GM13976 (cell line): ENCODE measurements at places on chromosomes 4 and X.
A peak's percentile ranks its signal among the peaks of the same experiment; 100 is the strongest.

GRCh38 chr4:8600686-8601085, 8.1 kb downstream of the CPZ start:
- DNase-seq, result no peak

DNA sequence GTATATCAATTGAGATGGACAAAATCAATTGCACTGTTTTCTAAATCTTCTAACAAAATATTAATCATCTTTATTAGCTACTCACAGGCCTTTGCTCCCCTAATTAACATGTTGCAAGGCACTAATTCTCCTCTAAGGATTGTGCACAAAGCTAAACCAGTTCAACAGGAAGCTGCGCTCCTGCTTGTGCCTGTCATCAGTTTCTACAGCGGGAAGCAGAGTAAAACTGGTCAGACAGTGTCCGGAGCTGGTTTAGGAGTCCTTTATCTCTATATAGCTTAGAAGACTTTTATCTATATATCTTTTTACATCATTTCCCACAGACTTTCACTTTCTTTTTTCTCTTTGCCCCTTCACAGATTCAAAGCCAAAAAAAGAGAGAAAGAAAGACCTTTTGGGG, 79.1 kb downstream of the ELOVL6 start:
- peak; percentile 42 for DNase-seq

DNA sequence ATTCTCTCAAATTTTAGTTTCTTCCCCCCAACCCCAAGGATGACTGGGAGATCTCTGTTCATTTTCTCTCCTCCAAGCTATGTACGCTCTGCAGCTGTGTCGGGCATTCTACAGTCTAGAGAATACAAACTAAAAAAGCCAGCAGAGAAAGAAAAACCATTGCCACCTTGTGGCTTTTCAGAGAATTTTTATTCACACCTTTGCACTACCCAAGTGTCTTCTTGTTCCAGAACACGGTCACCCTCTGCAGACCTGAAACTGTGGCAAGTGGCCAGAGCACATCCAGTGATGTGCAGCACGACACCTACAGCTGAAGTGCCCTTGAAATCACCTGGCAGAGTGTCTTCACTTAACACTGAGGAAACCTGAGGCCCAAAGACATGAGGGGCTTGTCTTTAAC, 68.6 kb downstream of the CHST7 start:
- no peak for DNase-seq

DNA sequence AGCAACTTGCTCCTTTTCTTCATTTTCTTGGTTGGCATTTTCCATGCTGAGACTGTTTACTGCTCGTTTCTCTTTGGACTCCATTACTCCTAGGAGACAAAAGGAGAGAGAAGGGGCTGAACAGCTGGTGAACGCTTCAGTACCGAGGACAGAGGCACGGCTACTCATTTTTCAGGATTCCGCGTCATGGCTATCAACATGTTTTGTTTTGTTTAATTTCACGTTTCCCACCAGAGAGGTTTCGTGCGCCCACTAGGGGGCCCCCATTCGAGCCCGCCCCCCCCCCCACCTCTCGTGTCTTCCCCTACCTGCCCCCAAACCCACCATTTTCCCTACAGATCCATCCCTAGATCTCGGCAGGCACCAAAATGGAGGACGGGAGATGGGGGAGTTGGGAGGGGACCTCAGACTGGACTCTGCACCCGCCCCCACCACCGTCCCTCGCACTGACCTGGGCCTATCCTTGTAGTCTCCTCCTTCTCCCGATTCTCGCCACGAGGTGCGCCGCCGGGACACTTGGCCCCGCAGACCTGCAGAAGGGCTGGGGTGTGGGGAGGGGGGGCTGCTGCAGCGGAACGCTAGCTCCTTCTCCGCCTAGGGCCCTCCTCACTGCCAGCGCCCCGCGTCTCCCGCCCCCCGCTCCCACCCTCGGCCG, 653 bp downstream of the BEX1 start:
- no peak for DNase-seq

DNA sequence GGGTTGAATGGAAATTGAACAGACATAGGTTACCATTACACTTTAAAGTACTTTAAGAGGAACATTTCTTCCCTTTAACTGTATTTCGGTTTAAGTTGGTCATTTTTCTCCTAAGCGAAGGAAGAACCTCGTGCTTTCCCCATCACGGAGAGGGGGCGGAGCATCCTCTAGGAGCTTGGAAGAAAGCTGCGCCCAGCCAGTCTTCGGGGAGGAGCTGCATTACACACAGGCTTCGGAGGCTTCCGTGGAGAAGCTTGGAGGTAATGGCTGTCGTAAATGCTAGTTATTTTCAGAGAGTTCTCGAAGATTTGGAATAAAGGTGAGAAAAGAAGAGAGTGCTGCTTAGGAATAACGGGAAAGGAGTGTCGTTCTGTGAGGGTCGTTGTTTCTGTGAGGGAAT, at the start of gene PWWP3B:
TSS of gene PWWP3B (plus strand) at position 199 of the 400 bp plus-strand sequence. CDS start 37,128 bp downstream, outside the sequence.
- DNase-seq, result no peak

DNA sequence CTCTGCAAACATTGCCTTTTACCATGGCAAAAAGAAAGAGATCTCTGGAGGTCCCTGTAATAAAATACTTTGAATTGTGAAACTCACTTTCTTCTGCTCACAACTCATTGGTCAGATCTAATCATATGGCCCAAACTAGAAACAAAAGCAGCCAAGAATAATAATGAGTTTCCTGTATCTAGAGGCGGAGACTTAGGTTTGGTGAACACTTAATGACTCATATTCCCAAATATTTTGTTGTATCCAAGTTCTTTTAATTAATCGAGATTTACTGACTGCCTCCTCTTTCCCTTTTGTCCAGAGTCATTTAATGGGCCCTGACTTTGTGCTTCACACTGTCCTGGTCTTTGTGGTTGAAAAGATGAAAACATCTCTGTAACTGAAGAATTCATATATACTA, 190.6 kb downstream of the CCSER1 start:
- DNase-seq, result no peak

GRCh38 chr4:144340931-144341330, 200.4 kb upstream of the GYPA start:
- no peak for DNase-seq

GRCh38 chr4:85092536-85092935, 126.0 kb upstream of the WDFY3 start:
- no peak for DNase-seq

DNA sequence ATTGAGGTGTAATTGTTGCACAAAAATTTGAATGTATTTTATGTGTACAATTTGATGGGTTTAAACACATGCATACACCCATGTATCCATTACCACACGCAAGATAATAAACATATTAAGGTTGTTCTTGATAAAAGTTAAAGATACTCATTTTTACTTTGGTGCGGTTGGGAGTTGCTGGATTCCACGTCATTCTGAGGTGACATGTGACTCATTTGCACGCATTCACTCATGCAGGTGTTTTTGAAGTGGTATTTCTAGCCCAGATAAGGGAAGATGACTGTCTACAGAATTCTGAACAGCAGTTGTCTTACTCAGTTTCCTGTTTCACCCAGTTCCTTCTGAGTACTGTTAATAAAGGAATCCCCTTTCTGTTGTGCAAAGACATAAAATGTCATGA, 142.0 kb downstream of the RTL3 start:
- peak; percentile 6 for DNase-seq

GRCh38 chr4:109798866-109799265, 2.9 kb downstream of the CFI start:
- DNase-seq, result no peak

- no peak for DNase-seq
Measured at GRCh38 chr4:76752861-76753501, 145.0 kb downstream of the SOWAHB start.

DNA sequence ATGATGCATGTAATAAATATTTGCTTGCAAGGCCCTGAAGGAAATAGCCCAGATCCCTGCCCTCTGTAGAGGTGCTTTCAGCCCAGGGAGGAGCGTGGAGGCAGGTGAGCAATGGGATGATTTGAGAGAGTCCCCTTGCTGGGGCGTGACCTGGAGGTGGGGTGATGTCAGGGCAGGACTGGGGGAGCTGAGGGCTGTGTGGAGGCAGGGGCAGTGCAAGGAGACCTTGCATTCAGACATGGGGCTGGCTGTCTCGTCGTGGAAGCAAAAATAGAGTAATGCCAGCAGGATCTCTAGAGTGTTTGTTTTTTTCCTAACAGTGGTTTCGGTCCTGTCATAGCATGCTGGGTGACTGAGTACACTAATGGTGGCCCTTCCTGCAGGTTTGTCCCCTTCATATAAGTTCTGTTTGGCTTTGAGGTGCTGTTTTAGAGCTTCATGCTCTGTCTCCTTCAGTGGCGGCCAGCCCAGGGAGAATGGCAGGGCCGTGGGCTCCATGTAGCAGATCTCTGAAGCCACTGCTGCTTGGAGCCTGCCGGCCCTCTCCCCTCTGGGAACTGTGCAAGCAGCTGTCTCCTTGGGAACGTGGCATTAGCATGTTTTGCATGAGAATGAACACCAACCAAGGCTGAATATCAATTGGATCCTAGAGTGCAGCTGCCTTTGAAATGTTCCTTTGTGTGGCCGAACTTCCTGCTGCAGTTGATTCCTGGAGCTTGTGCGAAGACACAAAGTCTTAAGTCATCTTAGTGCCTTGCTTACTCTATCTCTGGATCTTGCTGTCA, 39.3 kb upstream of the CLDN34 start:
- no peak for DNase-seq

GRCh38 chr4:67393699-67394281, 151.5 kb downstream of the CENPC start:
- peak; percentile 16 for DNase-seq

GRCh38 chrX:17822351-17822750, 38.7 kb downstream of the RAI2 start:
- no peak for DNase-seq
